ENCODE measurements at places on chromosomes 13 and 19.

DNA sequence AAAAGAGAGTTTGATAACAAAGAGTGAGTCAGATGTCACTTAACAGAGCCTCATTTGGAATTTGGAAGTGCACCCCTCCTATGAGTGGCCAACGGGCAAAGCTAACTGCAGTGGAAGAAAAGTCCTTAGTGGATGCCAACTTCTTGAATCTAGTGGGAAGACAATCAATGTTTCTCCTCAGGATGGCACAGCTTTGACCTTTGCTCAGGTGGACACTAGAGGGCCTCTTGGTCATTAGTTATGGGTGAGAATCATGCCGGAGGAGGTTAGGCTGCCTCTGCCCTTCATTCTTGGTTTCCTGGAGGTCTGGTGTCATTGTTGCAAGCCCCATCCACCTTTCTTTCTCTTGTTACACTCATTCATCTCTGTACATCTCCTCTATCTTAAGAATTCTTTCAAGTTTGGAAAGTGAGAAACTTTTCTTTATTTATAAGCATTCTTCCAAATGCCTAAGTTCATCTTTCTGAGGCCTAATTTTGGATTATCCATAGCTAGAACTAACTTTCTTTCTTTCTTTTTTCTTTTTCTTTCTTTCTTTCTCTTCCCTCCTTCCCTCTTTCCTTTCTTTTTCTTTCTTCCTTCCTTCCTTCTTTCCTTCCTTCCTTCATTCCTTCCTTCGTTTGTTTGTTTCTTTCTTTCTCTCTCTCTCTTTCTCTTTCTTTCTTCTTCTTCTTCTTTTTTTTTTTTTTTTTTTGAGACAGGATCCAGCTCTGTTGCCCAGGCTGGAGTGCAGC is 327.2 kb upstream of the TSHZ3 start:
- peak; percentile 1 for DNase-seq

GRCh38 chr13:39760521-39760920 is 105.1 kb downstream of the COG6 start:
- no peak for DNase-seq

- no peak for DNase-seq
Observed at GRCh38 chr13:30863231-30863630, 42.8 kb upstream of the MEDAG start.

DNA sequence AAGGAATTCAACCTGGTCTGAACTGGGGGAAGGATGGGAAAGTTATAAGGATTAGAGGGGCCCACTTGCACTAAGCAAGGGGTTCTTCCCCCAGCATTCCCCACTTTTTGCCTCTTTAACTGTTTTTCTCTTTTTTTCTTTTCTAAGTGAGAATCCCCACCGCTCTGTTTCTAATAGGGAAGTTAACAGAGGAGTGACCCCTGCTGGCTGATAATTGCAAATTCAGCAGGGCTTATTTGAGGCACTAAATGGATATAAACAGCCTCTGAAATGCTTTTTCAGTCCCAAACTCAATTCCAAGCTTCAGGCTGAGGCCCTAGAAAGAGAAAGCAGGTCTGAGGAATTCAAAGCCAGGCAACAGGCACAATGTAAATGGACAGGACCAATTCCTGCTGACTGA is 38.2 kb upstream of the CEACAM21 start:
- DNase-seq, result no peak

DNA sequence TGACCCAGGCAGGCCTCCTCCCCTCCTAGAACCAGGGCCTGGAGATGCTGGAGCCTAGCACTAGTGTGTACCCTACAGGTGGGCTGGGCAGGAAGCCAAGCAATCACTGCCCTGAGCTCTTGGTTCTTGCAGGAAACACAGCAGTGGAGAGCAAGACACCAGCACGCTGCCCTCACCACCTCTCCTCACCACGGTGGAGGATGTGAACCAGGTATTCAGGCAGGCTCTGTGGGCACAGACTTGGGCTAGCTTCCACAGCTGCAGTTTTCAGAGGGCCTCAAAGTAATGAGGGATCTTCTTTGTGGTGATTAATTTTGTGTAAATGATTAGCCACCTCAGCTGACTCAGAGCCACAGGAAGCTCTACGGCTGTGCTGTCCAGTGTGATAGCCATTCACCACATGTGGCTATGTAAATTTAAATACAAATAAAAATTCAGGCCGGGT is 13.6 kb upstream of the GPI start:
- no peak for DNase-seq

DNA sequence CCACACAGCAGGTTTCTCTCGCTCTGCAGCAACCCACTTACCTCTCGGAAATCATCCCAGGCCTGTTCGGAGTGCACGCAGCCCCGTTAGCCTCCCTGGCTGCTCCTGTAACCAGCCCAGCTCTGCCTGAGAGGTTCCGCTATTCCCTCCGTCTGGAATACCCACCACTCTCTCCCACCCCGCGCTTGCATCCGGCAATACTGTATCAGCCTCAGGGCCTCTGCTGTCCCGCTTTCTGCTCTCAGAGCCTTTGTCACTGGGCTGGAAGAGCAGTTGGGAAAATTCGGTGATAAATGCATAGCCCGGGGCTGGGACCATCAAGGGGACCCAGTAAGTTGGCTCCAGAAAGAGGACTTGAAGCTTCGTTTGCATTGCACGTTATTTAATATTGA is 759 bp upstream of the TLE6 start:
- no peak for DNase-seq

- DNase-seq, result no peak
Observed at GRCh38 chr13:50241479-50241878, 226.2 kb downstream of the KCNRG start.

GRCh38 chr19:53525922-53526321 is 12.0 kb upstream of the ZNF331 start:
- no peak for DNase-seq

- DNase-seq, result no peak
Observed at GRCh38 chr19:9868983-9869617, 34.0 kb downstream of the PIN1 start.

DNA sequence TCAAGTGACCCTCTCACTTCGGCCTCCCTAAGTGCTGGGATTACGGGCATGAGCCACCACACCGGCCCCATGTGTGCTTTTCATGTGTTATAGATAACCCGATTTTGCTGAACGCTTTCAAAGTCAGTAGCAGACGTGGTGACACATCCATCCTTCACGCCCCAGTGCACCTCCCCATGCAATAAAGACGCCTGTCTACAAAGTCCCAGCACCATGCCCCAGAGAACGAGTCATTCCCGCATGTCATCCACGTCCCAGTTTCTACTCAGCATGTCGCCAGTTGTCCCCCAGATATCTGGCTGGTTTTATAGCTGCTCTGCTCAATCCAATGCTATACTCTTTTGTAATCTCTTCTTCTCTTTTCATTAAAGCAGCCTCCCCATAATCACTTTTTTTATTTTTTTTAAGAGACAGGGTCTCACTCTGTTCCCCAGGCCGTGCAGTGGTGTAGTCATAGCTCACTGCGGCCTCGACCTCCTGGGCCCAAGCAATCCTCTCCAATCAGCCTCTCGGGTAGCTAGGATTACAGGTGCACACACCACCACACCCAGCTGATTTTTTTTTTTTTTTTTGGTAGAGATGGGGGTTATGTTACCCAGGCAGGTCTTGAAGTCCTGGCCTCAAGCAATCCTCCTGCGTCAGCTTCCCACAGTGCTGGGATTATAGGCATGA is 42.5 kb downstream of the DNM2 start:
- no peak for DNase-seq

- DNase-seq, result peak; percentile 27
Observed at GRCh38 chr19:5137571-5138124, 168.7 kb downstream of the KDM4B start.
